ENCODE measurements at places on chromosomes 2 and 18. TPM values are rescaled to one million over a fixed set of nuclear protein-coding genes. Genes with fewer than 3 reads are reported as not detected.

GRCh38 chr18:13888191-13888716 lies 27.1 kb downstream of the MC2R start:
- DNase-seq, result no peak

- DNase-seq, result no peak
These were observed 366.7 kb upstream of the SPHKAP start for GRCh38 chr2:228548230-228548629.

DNA sequence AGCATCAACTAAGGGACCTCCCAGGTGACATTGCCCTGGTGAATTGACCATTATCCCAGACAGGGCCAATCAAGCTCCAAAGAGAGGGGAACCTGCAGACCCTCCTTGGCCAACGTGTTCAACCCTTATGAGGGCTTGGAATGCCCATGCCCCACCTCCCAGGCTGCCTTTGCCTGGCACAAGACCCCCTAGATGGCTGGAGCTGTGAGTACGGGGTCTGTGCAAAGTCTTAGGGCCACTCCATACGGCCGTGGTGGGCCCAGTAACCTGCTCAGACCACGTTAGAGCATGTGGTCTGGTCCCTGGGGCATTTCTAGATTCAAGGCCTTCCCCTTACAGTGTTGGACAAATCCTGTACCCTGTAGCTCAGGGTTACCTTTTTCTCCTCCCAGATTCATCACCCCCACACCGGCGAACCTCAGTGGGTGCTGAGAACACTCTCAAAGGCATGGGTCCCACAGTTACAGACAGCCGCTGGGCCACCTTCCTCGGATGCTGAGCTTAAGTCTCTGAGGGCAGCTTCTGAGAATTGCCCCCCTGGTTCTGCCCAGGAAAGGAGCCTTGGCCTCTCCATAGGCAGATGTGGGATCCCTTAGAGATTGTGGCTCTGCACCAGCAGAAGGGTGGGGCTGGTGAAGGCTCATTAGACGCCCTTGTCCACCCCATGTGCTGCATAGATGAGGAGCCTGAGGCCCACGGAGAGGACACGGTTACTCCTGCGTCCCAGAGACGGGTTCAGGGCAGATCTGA lies 18.3 kb upstream of the KCNK3 start:
- no peak for DNase-seq

DNA sequence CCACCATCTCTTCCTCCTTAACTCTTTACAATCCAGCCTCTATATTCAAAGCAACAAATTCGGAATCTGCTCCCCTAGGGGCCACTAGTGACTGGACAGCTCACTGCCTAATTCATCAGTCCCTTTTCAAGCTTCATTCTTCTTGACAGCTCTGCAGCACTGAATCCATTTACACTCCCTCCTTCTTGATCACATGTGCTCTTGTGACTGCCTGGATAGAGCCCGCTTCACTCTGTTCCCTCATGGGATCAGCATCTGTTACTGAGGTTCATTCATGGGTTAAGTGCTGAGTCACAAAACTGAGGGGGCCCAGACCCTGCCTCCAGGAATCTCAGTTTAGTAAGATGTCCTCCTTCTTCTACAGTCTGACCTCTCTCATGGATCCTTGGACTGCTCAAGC lies 81.5 kb downstream of the CYRIA start:
- DNase-seq, result no peak

DNA sequence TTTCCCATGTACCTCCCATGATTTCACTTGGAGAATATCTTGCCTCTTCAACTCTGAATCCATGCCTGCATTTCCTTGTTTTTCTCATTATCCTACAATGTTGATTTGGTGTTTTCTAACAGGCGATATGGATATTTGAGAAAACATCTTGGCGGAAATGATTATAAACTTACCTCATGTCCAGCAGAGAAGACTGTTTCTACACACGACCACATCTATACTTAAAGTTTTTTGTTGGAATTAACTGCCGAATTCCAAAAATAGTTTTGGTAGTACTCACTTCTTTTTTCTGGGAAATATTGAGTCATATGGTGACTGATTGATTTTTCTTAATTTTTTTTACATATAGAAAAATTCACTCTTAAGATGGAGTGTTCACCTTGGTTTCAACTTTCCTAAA lies 41.4 kb upstream of the TMEFF2 start:
- DNase-seq, result no peak

- no peak for DNase-seq
These were observed 1191.4 kb upstream of the SLC39A10 start for GRCh38 chr2:194465641-194466040.

DNA sequence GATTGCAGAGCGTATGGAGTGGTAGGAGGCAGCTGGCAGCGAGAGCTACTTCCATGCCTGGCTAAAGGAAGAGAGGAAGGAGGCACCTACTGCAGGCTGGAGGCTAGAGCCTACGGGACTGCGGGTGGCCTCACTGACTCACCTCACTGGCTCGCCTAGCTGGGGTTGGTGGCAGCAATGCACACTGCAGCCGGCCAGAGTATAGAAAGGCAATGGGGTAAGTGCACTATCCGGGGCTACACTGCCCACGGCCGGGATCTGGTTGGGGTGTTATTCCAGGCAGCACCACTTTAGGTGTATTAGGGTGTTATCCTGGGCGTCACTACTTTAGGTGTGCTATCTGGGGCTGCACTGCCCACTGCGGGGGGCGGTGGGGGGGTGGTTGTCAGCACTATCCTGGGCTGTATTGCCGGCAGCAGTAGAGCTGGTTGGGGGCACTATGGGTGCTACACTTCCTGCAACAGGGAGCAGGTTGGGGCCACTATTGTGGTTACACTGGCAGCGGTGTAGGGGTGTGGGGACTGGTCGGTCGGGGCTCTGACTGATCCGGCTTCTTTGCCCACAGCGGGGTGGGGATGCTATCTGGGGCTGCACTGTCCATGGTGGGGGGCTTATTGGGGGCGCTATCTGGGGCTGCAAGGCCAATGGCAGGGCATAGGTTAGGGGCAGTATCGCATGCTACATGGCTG lies 33.3 kb upstream of the ANKRD62 start:
- no peak for DNase-seq

SMC6 gene
- 8.6 TPM for total RNA-seq
